ENCODE measurements at places on chromosomes 2 and 18. TPM values are rescaled to one million over a fixed set of nuclear protein-coding genes. Genes with fewer than 3 reads are reported as not detected.

SP5 gene
- total RNA-seq, result 0.77 TPM

RGPD4 gene
- 2.2 TPM for total RNA-seq

CD8A gene
- 0.27 TPM for total RNA-seq

FLACC1 gene
- 2.9 TPM for total RNA-seq

HIBCH gene
- total RNA-seq, result 44.6 TPM

CEBPZOS gene
- total RNA-seq, result 25.3 TPM

KYNU gene
- 3.5 TPM for total RNA-seq

MEP1B gene
- total RNA-seq, result not detected

GALNT14 gene
- 2.2 TPM for total RNA-seq

CCDC121 gene
- 12.6 TPM for total RNA-seq

HOXD1 gene
- total RNA-seq, result 0.27 TPM

COBLL1 gene
- 92.7 TPM for total RNA-seq

ERFE gene
- total RNA-seq, result 1.4 TPM

AGXT gene
- not detected for total RNA-seq

IL37 gene
- not detected for total RNA-seq

SKOR2 gene
- total RNA-seq, result 1.2 TPM

MDH1 gene
- total RNA-seq, result 138 TPM

PIAS2 gene
- total RNA-seq, result 74.1 TPM

OR6B2 gene
- not detected for total RNA-seq

UGT1A8 gene
- not detected for total RNA-seq

CCDC85A gene
- 14.0 TPM for total RNA-seq

C2orf78 gene
- not detected for total RNA-seq

CKAP2L gene
- 8.0 TPM for total RNA-seq

EMILIN1 gene
- 72.2 TPM for total RNA-seq

ENOSF1 gene
- 95.6 TPM for total RNA-seq

IGFBP5 gene
- total RNA-seq, result 508 TPM

CNDP1 gene
- total RNA-seq, result 9.9 TPM

DPP10 gene
- 22.3 TPM for total RNA-seq

SLC23A3 gene
- total RNA-seq, result 1.3 TPM

PPIG gene
- 68.1 TPM for total RNA-seq

APCDD1 gene
- total RNA-seq, result 26.8 TPM

SOX11 gene
- total RNA-seq, result 58.1 TPM

DLGAP1 gene
- 25.9 TPM for total RNA-seq

LCT gene
- total RNA-seq, result not detected

IL1F10 gene
- total RNA-seq, result not detected

ASAP2 gene
- total RNA-seq, result 54.6 TPM

GNAL gene
- 17.5 TPM for total RNA-seq

NLRC4 gene
- total RNA-seq, result 0.11 TPM

SERPINB2 gene
- 2.0 TPM for total RNA-seq
